ENCODE measurements at places on chromosomes 13 and 19.

GRCh38 chr19:29002336-29002735 is 210.6 kb downstream of the UQCRFS1 start:
- no peak for DNase-seq

DNA sequence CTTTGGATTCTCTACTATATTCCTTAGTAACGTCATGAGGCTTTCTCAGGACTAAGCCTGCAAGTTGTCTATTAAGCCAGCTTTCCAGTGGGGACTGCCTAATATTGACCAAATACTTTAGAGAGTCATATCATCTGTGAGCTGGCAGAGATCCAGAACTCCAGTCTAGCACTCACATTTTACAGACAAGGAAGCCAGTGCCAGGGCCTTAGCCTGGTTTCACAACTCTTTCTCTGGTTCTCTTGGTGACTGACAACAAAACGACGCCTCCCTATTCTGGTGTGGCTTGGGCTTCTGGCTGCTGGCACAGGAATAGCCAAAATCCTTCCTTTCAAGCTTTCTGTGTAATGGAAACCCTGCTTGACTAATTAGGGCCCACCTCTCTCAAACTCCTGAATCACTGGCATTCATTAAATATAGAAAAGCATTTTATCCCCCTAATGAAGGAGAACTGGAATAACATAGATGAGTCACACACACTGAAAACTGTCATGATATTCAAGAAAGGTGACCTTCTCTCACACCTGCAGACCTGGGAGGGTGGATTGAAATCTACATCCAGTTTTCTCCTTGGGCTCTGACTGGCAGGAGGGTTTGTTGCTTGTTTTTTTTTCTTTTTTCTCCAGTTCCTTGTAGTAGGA is 75.2 kb upstream of the UBL3 start:
- DNase-seq: peak; percentile 23

DNA sequence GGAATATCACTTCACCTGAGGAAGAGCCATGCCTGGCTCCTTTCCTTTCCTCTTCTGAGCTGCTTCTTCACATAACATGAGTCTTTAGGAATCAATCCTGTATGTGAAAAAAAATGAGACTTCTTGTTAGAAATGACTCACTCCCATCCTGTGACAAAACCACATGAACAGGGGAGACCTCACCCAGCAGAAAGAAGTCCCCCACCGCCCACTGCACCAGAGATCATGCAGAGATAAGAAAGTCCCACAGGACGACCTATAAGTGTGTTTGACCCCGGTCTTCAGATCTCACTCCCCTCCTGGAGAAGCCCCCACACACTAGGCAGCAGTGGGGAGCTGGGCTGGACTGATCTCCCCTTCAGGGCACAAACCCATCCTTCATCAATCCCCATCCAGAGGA is 7.8 kb downstream of the ZNF600 start:
- no peak for DNase-seq

GRCh38 chr19:12865746-12866415 is 15.4 kb downstream of the DNASE2 start:
- no peak for DNase-seq

DNA sequence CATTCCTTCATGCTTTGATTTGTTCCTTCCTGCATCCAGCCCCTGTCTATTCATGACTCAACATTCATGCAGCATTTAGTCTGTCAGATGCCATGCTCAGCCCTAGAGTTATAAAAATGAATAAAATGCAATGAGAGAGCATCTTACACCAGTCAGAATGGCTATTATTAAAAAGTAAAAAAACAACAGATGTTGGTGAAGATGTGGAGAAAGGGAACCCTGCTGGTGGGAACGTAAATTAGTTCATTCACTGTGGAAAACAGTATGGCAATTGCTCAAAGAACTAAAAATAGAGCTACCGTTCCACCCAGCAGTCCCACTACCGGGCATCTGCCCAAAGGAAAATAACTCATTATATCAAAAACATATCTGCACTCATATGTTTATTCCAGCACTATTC is 70.0 kb upstream of the GTF3A start:
- DNase-seq: no peak

- no peak for DNase-seq
Measured at GRCh38 chr19:34017024-34017423, 155.3 kb upstream of the LSM14A start.

DNA sequence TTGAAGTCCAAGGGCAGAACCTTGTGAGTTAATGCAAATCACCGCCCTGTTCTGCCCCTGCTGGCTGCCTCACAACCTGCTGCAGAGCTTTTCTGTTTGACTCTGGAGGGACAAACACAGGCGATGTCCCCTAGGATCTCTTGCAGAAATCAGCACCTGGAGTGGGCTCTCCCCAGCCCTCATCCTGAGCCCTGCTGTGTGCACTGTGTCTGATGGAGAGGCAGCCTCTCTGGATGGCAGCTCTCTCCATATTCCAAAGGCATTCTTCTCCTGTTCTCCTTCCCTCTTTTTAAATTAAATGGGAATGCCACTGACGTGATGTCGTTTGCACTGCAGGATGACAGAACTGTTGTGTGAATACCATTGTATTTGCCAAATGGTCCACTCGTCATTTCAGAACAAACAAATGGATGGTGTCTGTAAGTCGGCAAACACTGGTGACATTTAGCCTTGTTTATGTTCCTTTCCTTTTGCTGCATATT is 184.1 kb downstream of the ZNF536 start:
- DNase-seq: no peak

DNA sequence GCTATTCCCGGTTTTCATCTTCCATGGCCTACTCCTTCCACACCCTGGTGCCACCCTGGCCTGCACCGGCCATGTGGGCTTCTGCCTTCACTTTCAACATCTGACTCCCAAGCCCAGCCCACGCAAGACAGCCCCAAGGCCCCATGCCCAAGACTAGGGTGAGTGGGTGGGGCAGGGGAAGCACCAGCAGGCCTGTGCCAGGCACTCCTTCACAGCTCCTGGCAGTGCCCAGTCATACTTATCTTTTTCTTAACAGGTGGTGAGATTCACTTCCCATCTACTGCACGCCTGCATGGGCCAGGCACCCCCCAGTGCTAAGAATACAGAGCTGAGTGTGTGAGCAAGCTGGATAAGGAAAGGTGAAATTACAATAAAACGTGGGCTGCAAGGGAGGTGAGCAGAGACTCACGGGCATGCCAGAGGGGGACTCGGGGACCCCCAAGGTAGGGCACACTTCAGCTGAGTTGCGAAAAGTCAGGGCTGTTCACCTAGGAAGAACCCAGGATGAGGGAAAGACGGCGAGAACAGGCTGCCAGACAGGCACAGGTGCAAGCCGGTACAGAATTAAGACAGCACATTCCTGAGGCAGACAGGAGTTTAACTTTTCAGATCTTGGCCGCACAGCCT is 55.7 kb downstream of the COL4A1 start:
- DNase-seq: no peak

DNA sequence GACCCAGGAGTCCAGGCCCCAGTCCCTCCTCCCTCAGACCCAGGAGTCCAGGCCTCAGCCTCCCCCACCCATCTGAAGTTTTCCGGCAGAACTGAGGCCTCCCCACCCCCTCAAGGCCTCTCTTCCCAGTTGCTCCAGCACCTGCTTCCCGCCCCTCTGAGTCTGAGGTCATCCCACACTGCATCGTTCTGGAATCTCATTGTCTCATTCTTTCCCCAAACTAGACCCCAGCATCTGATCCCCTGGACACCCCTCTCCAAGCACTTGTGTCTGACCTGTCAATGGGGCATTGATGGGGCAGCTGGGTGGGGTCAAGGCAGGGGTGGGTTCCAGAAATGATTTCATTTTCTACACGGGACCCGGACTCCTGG is 793 bp upstream of the SBK2 start:
- DNase-seq: no peak

DNA sequence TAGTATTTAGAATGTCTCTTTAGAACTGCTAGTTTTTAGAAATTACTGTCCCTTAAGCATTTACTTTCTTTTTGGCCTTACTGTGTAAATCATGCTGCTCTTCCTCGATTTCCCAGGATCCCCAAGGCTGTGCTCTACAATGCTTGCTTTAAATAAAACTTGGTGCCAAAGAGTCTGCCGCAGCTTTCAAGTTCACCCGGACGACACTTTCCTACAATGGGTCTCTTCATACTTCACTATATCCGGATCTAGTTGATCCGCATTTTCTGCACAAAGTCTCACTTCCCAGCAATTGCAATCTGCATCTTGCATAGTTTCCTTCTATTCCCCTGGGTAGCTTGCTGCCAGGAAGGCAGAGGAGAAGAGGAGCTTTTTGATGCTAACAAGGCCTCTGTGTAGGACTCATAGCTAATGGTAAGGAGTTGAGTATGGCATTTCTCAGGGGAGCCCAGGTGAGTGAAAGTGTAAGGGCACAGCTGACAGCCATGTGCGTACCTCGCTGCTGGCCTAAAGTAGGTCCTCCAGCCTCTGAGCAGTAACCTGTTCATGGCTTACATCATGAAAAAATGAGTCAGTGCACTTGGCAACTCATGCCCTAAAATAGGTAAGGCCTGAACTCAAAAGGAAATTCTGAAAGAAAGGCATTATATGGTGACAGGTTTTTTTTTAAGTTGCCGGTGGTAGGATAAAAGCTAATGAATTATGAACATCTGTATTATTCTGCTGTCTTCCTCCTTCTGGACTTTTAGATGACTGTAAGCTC is 101.6 kb downstream of the ENOX1 start:
- DNase-seq: no peak

DNA sequence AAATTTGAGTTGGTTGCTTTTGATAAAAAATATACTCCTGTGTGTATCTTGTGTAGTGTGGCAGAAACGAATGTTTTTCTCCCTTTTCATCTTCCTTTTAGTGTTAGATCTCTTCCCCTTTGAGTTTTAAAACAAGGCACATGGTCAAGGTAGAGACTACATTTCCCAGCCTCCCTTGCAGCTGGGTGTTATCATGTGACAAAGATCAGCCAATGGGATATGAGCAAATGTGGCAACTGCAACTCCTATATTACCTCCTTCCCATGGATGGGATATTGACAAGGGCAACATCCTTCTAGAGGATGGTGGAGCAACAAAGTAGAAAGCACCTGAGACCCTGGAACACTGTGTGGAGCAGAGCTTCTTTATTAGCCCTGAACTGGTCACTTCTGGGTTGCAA is 42.4 kb downstream of the ADGRE3 start:
- DNase-seq: peak; percentile 30

DNA sequence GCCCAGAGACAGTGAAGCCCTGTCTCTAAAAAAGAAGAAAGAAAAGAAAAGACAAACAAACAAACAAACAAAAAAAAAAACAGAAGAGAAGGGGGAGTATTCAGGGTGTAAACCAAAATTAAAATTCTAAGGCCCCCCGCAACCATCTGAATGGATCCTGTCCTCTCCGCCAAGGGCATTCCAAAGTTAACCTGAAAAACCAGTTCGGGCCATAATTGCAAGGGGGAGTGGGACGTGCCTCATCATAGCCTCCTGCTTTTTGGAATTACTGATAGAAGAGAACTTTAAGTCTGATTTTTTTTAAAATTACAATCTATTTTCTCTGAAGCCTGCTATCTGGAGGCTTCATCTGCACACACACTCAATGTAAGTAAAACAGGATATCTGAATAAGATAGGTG is 5.7 kb upstream of the IFNL2 start:
- no peak for DNase-seq

GRCh38 chr19:12859546-12859945 is 21.2 kb downstream of the MAST1 start:
- no peak for DNase-seq

GRCh38 chr13:98144801-98145350 is 2.0 kb downstream of the FARP1 start:
- peak; percentile 10 for DNase-seq

DNA sequence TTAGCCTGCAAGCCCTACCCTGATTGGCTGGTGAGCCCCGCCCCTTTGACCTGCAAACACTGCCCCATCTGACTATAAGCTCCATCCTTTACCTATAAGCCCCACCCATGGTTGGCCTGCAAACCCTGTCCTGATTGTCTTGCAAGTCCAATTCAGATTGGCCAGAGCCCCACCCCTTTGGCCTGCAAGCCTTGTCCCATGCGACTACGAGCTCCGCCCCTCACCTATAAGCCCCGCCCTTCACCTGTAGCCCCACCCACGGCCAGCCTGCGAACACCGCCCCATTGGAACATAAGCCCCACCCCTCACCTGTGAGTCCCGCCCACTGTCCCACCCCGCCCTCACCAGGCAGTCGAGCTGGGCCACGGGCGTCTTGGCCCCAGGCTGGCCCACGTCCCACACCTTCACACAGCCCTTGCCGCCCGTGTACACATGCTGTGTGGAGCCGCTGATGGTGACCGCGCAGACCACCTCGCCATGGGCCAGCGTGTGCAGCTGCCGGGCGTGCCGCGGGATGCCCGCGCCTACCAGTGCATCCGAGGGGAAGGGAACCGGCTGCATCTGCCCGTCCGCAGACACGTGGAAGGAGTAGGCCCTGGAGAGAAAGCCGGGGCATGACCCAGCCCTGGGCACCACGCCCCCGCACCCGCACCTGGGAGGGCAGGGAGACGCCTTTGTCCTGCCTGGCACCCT is 22.9 kb downstream of the TLE2 start:
- no peak for DNase-seq

- no peak for DNase-seq
Measured at GRCh38 chr13:40389081-40389641, 277.3 kb downstream of the FOXO1 start.

- no peak for DNase-seq
Measured at GRCh38 chr13:100266026-100266425, 177.1 kb downstream of the PCCA start.

GRCh38 chr19:38209671-38210457 is 14.2 kb downstream of the DPF1 start:
- DNase-seq: no peak

- DNase-seq: peak; percentile 1
Measured at GRCh38 chr19:36819130-36819630, 19.0 kb downstream of the ZNF790 start.

DNA sequence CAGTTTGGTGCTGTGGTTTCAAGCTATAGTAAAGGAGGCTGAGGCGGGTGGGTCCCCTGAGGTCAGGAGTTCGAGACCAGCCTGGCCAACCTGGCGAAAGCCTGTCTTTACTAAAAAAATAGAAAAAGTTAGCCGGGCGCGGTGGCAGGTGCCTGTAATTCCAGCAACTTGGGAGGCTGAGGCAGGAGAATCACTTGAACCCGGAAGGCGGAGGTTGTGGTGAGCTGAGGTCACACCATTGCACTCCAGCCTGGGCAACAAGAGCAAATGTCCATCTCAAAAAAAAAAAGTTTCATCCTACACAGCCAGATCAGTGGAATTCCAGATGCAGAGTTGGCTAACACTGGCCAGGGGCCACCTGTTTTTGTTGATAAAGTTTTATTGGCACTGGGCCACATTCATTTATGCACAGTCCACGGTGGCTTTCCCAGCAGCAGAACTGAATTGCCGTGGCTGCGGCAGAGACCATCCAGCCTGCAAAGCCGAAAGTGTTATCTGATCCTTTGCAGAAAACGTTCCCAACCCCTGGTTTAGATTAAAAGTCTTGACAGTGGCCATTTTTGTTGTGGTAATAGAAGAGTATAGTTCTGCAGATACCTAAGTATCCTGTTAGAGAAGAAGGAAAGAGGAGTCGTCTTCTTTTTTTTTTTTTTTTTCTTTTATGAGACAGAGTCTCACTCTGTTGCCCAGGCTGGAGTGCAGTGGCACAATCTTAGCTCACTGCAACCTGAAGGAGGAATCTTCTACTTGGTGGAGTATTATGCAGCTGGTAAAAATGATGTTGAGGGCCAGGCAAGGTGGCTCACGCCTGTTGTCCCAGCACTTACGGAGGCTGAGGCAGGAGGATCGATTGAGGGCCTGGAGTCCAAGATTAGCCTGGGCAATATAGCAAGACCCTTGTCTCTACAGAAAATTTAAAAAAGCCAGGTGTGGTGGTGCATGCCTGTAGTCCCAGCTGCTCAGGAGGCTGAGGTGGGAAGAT is 8.7 kb downstream of the NCLN start:
- no peak for DNase-seq

GRCh38 chr13:87089391-87089790 is 581.8 kb upstream of the SLITRK5 start:
- no peak for DNase-seq
